Stimulated activated CD8-positive, alpha-beta memory T cell treated with anti-CD3 and anti-CD28 coated beads, Interleukin-7, amount 100 ng/mL, for 1 hour (primary cell): ENCODE measurements at places on chromosomes 7 and 10.

- DNase-seq = no peak
Measured at GRCh38 chr7:35727571-35727970, 32.6 kb upstream of the HERPUD2 start.

DNA sequence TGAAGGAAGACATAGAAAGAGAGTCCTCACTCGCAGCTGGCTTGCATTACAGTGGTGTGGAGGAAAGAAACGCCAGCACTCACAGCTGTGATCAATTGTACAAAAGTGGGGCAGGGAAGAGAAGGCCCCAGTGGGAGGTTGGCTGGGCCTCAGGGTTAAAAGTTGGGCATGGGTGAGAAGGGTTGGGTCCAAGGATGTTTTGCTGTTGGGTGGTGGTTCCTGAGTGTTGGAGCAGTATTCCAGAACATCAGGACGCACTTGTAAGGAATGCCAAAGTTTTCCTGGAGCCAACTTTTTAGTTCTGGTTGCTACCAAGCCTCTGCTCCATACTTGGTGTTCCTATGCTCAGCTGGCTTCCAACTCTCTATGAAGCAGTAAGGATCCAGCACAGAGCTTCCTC, 55.4 kb upstream of the MKRN1 start:
- DNase-seq = no peak

- peak; percentile 80 for DNase-seq
Measured at GRCh38 chr7:128425850-128426249, 16.1 kb upstream of the IMPDH1 start.

DNA sequence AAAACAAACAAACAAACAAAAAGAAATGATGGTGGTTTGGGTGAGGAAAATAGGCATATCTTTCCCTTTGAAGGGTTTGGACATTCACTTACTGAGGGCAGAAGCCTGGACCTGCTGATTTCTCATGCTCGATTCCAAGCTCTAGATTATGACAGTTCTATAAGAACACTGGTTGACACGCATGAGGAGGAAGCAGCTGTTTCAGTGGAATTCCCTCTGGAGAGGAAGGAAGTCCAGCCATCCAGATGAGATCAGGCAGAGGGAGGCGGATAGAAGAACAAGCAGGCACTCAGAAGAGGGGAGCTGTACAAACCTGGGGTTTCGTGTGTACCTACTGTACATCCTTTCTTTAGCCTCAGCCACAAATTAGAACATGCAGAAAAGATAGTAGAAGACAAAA, 691.9 kb downstream of the INHBA start:
- no peak for DNase-seq

GRCh38 chr10:20017961-20018360, 201.7 kb downstream of the PLXDC2 start:
- DNase-seq = no peak

GRCh38 chr10:10317151-10317550, 700.5 kb upstream of the CELF2 start:
- DNase-seq = no peak

DNA sequence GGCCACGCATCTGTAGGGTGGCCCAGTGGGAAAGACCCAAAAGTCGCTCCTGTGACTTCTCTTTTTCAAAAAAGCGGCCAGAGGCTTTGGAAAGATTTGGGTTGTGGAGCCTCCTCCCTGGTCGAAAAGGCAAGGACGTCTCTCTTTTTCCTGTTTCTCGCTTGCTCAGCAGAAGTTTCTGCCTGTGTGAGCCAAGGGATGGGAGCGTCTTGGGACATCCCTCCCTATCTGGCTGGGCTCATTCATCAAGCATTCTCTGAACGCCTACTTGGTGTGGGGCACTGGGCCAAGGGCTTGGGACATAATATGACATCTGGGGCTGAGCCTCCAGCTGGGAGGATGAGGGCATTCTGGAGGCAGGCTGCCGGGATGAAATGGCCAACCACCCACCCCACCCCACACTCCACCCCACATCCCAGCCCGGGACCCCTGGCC, 120.9 kb downstream of the C10orf105 start:
- no peak for DNase-seq

DNA sequence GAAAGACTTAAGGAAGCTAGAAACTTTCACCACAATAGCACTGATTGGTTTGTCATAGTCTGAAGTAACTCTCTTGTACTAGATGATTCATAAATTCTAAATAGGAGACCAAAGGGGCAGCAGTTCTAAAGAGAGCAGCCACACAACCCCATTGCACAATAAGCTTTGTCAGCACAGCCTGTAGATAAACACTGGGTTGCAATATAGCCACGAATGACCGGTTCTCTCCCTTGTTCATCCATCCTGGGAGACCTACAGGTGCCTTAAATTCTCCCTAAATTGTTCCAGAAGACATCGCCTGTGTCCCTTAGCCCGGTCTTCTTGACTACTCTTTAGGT, 167.0 kb downstream of the SNX13 start:
- no peak for DNase-seq

DNA sequence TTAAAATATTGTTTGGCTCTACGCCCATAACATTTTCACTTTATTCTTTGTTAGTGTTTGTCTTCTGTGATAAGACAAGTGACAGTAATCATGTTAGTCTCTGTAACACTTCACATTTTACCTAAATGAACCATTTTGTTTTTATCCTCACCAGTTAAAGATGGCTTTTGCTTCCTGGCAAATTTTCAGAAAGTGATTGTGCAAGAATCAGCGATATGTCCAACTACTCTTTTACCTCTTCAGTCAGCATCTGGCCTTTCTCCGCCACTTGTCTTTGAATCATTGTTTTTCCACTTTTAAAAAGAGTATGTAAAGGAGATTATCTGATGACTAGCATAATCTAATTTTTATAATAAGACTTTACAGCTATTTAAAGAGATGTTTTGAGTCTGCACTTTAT, 3.5 kb downstream of the DGKB start:
- DNase-seq = no peak

DNA sequence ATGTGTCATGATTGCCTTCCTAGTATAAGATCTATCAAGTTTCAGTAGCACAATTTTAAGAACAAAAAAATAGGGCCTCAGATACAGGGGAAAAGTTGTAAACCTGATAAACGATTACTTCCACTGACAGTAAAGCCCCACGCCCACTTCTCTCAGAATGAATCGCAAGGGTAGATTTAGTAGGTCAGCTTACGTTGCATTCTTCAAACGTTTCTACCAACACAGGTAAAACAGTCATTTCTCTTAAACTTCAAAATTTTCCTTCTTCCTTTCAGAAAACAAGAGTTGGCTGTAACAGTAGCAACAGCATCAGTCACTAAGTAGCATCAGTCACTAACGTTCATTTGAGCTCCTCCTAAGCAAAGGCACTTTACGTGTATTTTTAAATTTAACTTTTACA, 221.5 kb downstream of the ADAM12 start:
- DNase-seq = no peak

DNA sequence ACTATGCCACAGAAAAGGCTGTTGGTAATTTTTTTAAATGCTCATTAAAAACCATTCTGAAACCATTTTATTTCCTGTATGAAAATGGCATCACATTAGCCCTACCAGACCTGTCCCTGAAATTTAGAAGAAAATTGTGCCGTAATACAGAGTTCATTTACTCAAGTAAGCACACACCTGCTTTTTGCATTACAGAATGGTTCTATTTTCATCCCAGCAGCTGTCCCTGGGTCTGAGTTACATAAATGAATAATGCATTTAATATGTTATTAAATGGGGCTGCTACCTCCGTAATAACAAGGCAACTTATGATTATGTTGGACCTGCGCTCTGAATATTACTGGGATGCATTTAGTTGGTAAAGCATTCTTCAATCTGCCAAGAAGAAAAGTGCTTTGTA, 508.9 kb downstream of the SORCS1 start:
- no peak for DNase-seq

- no peak for DNase-seq
Measured at GRCh38 chr10:76774987-76775603, 862.5 kb downstream of the KCNMA1 start.

- DNase-seq = no peak
Measured at GRCh38 chr10:2866569-2866968, 200.8 kb upstream of the PFKP start.

DNA sequence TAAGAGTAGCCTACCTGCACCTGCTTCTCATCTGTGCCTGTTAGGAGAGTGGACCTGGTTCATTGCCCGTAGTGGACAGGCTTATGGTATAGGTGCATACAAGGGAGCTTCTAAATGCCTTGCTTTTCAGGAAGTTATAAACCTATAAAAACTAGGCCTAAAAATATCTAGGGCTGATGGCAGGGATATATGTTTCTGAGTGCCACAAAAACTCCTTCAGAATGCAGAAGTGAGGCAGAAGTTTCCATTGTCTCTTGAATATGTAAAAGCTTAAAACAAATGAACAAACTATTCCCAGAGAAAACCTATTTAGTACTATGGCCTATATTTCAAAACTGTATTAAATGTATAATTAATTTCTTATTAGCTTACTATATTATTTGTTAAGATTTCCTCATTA, 91.8 kb downstream of the RNLS start:
- DNase-seq = no peak
